ENCODE measurements at places on chromosomes 5 and 9.

DNA sequence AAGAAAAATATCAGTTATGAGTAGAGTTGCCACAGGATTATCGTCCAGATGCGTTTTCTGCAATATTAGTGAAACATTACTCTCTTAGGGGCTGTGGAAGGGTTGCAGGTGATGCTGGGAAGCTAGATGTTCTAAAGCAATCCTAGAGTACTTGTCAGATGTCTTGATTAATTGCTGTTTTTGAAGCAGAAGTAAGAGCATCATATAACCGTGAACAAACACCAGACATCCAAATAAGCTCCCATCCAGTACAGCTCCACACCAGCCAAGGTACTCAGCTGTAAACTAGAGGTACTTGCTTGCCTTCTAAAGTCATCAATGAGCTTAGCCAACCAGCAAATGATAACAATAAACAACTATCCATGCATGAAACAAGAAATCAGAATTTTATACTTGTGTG is 131.1 kb downstream of the ST8SIA4 start:
- DNase-seq, result no peak

- DNase-seq, result no peak
Observed at GRCh38 chr9:19028835-19029451, 4.1 kb downstream of the SAXO1 start.

DNA sequence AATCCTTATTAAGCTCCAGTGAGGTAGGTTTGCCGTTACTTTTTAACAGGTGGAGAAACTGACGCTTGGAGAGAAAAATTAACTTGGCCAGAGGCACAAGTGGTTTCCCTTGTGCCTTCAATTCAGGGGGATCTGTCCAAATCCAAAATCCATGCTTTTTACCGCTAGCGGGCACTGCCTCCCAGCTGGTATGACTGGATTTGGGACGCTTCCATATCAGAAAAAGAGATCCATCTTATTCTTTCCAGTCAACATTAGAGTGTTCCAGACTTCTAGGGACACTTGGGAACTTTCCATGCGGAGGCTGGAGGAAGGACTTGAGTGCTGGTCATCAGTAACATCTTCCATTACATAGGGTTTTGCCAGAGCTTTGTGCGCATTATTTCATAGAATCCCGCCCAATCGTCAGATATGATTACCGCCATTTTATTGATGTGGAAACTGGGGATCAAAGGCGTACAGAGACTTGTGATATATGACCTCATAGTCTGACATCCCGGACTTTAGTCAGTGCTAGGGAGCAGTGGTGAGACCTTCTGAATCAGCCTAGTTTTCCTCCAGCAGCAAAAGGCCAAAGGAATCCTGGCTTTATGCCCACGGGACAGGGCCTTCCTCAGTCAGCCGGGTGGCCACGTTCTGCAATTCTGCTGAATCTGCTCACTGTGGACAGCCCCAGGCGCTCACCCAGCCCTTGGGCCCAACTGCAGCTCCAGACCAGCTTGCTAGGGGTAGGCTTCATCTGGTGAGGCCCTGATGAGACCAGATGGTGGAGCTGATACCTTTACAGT is 1.1 kb upstream of the GNPDA1 start:
- DNase-seq, result no peak

DNA sequence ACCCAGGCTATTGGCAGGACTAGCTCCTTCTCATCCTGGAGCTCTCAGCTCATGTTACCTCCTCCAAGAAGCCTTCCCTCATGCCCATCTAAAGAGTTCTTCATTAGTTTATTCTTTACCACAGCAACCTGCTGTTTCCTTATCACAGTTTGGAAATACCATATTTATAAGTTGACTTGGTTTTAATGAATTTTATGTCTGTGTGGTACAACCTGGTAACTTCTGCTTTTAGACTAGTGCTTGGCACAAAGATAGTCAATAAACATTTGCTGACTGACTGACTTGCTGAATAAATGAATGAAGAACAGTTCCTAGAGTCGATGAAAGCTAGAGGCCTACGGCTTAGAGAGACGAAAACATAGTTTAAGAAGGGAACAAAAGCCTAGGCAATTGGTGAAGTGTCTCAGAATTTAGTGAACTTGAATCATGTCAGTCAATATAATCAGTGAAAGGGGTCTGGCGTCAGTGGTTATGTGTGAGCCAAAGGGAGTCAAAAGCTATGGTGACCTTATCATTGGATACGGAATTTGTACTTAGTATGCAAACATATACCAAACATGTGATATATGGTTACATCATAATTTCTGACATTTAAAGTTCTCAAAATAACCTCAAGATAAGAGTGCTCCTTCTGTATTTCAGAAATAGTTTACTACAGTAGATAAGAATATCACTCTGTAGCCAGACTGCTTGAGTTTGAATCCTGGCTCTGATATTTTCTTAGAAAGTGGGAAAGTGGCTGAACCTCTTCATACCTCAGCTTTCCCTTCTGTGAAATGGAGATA is 239.5 kb downstream of the MCTP1 start:
- no peak for DNase-seq

DNA sequence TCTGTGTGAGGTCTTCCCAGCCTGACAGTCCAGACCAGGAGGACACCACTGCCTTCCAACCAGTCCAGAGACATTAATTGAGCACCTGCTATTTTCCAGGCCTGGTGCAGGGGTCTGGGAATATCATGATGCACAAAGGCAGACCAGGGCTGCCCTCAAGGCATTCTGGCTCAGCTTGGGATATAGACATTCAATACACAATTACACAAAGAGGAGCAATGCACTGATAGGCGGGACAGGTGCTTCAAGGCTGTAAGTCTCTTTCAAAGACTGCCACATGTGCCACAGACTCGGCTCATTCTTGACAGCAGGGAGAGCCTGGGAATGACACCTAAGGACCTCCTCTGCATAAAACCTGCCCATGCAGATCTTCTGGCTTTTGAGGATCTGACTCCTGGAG is 158.6 kb downstream of the C5orf15 start:
- no peak for DNase-seq

DNA sequence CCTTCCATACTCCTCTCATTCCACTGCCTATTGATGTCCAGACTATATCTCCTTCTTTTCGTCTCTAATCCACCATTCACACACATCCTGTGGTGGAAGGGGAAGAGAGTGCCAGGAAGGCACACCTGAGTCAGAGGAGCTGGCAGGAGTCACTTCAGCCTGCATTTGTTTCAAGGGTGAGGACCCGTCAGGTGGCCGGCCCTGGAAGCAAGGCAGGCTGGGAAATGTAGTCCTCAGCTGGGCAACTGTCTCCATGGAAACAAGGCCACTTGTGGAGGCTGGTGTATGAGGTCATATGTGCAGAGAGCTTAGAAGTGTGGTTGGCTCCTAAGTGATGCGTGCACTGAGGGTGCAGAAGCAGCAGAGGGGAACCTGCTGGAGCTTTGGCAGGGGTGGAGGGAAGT is 278.4 kb downstream of the NSG2 start:
- peak; percentile 38 for DNase-seq

DNA sequence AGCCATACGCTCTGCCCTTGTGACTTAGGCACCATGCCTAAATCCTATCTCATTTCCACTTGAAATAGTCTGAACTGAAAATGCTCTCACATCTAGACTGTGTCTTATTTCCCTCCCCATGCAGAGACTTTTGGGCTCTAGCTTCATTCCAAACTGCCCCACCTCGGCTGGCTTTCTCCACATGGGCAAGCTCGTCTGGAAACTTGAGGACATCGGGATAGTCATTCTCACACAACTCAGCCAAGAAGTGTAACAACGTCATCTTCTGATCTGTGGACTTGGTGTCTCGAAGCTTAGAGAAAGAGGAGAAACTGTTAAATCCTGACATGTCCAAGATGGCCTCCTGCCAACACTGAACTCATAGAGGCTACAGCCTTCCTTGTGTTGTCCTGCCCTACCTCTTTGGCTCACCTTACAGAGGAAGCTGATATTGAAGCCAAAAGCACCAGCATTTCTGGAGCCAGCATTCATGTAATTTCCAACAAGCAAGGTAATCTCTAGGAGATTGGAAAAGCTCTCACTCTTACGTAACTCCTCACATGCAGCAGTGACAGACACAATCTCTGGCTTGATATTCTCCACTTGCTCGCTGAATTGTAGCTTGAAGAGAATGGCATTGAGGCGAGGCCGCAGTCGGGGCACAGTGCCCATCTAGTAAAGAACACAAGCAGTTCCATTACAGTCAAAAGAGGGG is 39.6 kb downstream of the PCDHGC5 start:
- DNase-seq, result no peak

DNA sequence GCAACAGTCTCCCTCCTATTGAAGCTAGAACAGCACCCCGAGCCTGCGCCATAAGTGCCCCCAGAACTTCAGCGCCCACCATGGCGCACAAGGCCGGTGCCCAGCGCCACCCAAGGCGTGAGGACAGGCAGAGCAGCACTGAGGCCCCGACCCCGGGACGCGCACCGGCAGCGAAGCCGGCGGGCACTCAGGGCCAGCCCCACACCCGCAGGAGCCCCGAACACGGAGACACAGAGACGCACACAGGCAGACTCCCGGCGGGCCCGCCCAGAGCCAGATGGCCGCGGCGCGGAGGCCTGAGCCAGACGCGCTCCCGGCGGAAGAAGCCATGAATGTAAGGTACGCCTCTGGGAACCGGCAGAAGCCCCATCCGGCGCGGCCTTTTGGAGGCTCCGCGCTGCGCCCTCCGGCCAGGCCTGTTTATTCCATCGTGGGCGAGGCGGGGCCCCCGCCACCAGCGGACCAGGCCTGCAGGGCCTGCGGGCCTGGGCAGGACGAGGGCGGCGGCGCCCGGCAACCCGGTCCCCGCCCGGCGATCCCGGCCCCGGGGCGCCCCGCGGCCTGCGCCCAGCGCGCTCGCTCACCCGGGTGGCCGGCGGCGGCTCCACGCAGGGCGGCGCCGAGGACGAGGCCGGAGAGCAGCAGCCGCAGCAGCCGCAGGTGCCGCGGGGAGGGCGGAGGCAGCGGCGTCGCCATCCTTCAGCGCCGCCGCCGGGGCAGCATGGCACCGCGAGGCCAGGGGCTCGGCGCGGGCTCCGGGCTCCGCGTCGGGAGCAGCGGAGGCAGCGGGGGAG is 486 bp downstream of the NPDC1 start:
- DNase-seq, result peak; percentile 32

GRCh38 chr9:136437839-136438547 is 1.7 kb downstream of the INPP5E start:
- DNase-seq, result no peak

DNA sequence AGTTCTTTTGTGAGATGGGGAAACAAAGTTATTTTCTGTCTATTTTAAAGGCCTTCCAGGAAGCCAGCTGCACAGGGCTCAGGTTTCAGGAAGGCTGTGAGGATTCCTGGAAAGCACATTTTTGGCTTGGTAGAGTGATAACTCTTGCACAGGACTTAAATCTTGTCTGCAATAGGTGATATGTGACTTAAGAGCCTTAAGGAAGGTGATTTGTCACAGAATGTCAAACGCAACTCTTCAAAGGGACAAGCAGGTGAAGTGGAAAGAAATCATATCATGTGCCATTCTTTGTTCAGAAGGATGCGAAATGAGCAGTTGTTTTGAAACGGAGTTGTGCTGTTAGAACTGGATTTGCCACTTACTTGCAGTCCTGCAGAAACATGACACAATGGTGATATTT is 459.3 kb downstream of the MAT2B start:
- no peak for DNase-seq

GRCh38 chr5:26805076-26805475 is 233.3 kb downstream of the CDH9 start:
- peak; percentile 9 for DNase-seq

DNA sequence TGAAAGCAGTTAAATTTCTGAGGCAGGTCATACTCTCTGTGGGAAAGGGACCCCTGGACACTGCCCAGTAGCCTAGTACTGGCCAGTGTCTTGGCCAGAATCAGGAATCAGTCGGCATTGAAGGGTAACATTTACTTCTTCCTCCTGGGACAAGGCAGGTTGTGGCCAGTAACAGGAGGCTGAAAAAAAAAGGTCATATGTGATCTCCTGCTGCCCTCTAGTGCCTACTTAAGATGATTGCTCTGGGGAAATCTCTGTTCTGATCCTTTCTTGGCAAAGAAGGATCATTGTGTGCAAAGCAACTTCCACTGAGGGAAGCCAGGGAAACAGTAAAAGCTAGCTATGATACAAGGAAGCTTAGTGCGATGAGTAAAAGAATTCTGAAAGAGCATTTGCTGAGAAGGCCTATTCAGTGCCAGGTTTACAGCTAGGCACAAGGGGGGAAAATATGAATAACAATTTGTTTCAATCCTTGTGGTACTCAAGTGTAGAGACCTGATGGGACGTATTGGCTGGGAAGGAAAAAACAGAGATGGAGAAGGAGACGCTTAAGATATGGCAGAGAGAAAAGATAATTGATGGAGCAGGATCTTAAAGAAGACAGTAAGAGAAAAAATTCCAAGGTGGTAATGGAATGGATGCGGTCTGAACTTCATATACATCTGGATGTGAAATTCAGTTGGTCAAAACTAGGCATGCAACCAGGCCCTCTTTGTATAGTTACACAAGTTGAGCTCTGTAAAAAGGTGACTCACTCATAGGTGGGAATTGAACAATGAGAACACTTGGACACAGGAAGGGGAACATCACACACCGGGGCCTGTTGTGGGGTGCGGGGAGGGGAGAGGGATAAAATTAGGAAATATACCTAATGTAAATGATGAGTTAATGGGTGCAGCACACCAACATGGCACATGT is 25.8 kb upstream of the TRIM32 start:
- DNase-seq, result no peak

DNA sequence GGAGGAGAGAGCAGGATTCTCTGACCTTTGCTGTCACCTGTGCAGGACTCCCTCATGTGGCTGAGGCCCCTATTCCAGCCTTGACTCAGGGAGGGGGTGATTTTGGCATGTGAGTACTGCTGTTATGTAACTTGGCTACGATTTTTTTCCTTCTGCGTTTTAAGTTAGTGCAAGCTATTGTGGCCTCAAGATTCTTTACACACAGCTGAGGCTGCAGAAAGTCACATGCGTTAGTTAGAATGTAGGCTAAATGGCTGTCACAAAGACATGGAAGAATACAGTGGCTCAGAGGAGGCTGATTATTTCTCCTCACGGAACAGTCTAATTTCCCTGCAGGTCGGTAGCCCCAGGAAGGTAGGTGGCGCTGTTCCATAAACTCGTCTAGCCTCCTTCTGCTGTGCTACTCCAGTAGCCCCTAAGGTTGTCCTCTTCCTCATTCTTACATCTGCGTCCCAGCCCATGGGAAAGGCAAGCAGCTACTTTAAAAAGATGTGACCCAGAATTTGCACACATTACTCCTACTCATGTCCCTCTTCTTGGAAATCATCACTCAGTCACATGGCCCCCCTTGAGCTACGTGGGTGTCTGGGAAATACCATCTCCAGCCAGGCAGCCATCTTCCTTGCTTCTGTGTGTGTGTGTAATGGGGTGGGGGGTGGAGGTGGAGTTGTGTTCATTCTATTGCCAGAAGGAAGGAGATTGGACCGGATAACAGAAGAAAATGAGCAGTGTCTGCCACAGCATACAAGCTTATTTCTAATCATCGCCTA is 486.6 kb downstream of the CCDC171 start:
- DNase-seq, result no peak

Data from SW 1271 (cell line).